Glomerular endothelial cell (primary cell): ENCODE measurements at places on chromosomes 7 and 10.
A peak's percentile ranks its signal among the peaks of the same experiment; 100 is the strongest.

- DNase-seq, result no peak
Observed at GRCh38 chr10:57015595-57016318, 654.7 kb upstream of the ZWINT start.

DNA sequence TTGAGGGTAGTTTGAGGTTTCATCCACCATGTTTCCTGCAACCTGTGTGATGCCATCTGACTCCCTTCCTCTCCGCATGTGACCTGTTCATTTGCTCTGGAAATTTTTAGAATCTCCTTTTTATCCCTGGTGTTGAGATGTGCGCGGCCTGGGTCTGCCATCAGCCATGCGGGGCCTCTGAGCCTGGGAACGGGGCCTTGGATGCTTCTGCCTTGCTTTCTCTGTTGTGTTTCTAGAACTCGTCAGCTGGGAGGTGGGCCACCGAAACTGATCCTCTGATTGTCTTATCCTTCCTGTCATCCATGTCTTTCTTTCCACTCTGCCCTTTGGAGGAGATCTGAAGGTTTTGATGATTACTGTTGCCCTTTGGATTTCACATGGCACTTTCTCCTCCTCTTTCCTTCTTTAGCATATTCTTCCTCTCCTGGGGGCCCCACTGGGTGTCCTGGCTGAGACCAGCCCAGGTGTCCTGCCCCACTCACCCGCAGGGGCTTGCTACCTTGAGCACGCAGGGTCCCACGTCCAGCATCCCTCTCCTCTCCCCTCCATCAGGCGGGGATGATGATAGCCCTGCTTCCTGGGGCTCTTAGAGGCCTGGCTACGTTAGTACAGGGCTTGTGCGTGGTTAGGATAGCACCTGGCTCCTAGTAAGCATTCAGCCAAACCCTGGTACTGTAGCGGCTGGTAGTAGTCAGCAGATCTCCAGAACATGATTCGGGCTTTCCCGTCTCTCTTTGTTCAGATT is 29.9 kb downstream of the PPP2R2D start:
- DNase-seq, result no peak

DNA sequence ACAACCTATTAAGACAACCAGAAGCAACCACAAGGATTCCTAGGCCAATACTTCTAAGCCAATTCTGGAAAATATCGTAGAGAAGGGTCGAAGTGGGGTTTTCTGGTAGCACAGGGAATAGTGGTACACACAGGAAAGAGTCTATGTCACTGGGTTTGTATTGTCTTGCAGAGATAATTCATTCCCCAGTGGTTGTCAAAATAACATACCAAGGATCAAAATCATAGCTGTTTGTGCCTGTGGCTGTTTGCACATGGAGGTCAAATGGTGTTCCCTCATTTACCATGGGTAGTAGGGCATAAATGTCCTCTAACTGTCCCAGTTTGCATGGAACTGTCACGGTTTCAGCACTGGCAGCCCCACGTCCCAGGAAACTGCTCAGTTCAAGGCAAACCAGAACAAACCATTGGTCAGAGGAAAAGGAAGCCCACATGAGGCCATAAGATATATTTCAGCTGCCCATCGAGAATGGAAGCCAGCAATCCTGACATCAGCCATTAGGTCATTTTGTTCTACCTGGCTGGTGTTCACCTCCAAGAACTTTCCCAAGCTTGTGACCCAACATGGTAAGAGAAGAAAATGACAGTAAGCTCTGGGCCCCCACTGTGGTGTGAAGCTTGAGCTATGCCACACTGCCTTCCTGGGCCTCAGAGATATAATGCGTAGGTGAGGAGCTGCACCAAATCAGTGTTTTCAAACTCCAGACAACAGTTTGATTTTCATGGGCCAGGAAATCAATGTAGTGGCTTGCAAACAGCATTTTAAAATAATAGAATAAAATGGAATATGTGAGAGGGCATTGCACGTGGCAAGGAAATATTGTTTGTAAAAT is 53.9 kb upstream of the NFE2L3 start:
- DNase-seq, result no peak

DNA sequence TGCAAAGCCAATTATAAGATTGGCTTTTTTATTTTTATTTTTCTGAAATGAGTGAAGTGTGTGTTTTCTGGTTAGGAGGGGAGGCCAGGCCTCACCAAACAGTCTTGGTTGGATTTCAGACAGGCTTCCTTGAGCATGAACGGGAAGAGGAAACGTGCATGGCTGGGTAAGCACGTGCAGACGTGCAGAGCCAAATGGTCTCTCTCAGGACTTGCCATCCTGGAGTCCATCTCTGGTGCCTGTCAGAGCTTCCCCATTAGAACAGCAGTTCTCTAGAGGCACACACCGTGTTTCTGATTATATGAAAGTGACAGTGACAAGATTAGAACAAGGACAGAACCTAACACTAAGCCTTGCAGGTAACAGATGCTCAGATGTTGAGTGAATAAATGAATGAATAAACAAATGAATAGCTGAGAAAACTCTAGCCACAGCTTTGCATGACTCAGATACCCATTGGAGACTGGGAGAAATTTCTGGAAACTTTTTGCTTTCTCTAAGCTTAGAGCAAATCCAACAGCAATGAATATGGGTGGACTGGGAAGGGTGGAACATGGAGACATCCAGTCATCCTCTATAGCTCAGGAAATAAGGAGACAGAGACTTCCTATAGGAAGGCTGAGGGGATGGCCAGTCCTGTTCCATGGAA is 11.8 kb upstream of the CALD1 start:
- no peak for DNase-seq

GRCh38 chr7:125695626-125696025 is 766.0 kb upstream of the POT1 start:
- DNase-seq, result no peak

DNA sequence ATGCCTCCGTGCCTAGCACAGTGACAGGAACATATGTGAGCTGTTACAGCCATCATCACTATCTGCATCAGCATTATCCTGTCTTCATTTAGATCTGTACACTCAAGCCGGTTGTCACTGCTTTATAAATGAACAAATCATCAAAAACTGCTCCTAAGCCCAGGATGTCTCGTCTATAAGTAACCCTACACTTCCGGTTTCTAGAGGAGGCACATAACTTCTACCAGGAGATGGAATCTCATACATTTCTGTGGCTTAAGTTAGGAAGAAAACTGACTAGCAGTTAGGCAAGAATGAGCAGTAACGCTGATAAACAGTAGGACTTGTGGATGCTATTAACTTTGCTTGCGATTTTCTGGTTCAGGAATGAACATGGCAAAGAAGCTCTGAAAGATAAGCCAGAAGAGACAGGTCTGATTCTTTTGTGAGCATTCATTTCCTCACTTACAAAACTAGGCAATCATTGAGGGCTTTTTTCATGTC is 1199.2 kb downstream of the SORCS3 start:
- no peak for DNase-seq

DNA sequence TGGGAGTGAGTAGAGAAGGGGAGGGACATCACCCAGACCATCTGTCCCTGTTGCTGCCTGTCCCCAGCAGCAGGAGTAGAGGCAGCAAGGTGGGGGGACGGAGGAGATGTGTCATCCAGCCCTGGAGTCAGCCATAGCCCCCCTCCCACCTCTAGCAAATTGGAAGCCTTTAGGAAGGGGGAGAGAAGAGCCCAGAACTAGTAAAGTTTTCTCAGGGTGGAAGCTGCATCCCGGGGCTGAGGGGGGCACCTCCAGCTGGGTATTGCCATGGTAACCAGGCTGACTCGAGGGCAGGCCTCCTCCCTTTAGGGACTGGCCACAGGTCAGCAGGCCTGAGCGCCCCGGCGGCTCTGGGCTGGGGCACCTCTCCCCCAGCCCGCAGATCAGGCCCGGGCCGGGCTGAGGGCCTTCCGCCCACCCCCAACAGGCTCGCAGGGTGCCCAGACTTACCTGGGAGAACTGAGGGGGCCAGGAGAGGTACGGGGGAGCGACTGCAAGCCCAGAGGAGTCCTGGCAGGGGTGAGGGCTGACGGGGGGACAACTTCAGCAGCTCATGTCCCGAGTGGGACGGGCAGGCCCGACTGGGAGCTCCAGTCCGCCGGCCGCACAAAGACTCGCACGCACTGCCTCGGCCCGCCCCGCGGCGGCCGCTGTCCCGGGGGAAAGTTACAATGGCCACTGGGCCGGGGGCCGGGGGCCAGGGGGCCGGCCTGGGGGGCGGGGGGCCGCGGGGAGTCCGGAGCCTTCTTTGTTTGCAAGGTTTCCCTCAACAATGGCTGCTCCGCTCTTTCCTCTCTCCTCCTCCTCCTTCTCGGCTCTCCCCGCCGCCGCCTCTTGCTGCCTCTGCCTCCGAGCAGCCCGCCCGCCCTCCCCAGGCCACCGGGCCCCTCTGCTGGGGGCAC is 6.0 kb downstream of the LDB1 start:
- no peak for DNase-seq

DNA sequence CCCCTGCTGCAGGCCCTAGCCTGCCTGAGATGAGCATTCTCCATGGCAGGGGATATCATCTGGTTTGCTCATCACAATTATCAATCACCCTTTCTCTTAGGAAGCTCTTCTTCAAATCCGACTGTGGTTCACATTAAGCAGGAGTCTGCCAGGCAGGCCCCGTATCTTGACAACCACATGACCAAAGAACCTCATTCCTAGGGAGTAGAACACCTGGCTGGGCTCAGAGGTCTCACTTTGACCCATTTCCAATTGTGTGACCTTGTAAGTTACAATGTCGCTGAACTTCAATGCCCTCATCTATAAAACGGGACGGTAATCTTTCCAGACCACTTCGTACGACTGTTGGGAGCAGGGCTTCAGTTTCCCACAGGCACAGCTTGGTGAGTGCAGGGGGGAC is 156.4 kb upstream of the PCBD1 start:
- no peak for DNase-seq

DNA sequence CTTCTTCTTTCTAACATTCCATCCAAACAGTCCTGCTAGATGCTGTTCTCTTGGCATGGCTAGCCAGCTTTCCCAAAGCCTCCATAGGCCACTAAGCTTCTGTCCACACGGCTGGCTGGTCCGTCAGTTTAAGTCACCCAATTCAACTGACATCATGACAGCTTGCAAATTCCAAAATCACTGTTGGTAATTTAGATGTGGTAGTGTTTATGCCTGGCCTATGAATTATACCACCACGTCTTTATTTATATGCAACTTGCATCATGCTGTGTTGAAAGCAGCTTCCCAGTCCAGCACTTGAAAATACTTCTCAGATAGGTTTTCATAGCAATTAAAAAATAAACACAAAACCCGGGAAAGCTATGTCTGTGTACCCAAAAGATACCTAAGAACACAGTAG is 2.2 kb upstream of the VIM start:
- no peak for DNase-seq

DNA sequence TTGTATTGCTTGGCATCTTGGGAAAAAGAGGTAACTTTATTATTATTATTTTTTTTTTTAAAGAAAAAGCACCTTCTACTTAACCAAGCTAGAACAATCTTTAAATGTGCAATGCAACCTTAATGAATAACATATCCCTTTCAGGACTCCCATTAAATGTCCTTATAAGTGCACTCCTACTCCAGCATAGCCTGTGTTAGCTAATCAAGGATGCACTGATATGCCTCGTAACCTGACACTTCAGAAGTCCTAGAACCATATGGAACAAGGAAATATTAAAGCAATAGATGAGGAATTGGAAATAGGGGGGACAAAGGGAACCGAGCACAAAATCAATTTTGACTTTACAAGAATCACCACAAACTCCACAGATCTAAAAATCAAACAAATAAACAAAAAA is 522.4 kb downstream of the PARD3 start:
- DNase-seq, result no peak

DNA sequence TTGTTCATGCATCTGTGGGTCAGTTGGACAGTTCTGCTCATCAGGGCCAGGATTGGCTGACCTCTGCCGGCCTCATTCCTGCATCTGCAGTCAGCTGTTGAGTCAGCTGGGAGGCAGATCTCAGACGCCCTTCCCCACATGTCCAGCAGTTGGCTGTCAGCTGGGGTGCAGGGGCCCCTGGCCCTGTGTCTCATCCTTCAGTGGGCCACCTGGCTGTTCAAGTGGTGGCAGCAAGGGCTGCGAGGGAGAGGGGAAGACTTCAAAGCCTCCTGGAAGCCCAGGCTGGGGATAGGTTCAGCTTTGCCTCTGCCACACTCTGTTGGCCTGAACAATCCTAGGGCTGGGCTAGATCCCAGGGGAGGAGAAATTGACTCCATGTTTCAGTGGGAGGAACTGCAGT is 33.2 kb downstream of the TACR2 start:
- DNase-seq, result no peak

GRCh38 chr7:15737601-15738000 is 51.1 kb upstream of the MEOX2 start:
- peak; percentile 68 for DNase-seq

- no peak for DNase-seq
Observed at GRCh38 chr7:83519240-83519639, 129.7 kb downstream of the SEMA3E start.

- no peak for DNase-seq
Observed at GRCh38 chr7:106423821-106424475, 139.2 kb upstream of the NAMPT start.

GRCh38 chr7:104548861-104549260 is 220.5 kb downstream of the LHFPL3 start:
- DNase-seq, result no peak

DNA sequence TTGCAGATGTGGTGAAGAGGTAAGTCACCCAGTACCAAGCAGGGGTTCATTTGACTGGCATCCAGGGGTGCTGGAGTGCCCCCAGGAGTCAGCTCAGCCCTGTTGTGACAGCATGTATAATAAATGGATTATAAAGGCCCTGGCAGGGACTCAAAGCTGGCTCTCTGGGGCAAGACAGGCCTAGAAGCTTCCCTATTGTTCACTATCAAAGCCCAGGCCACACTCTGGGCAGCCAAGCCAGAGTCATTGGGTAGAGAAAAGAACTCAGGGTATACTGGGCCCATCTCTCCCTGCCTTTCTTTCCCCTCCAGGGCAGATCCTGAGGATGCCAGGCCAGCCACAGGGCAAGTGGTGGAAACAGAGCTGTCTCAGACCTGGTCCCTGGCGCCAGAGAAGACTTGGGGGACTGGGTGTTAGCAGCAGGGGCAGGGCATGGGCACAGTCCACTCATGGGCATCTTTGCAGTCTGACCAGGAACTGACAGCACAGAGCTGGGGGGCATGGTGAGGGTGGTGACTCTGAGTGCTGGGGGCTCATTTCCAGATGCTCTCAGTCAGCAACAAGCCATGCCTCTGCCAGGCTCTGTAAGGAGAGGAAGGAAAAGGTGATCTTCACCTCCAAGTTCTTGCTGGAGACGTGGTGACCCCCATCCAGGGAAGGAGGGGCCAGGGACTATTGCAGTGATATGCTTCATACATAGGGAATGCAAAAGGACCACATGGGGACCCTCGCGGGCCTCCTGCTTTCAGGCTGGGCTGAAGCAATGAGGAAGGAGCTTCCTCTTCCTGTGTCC is 11.7 kb downstream of the RBP3 start:
- no peak for DNase-seq

DNA sequence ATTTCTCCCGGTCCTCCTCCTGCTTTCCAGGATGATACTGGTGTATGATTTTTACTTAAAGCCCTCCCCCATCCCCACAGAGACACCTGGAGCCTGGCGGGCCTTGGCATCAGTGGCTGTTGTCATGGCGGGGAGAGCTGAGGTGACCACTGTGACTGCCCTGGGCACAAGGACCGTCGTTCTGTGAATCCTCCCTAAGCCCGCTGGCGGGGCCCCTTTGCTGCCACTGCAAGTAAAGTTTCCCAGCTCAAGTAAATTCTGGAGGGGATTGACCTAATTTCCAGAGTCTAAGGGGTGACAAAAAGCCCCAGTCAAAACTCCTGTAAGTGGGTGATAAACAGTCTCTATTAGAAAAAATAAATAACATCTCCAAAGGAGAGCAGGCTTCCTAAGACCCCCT is 393.2 kb upstream of the PODXL start:
- DNase-seq, result no peak
